ENCODE measurements at places on chromosomes 13 and 19.

DNA sequence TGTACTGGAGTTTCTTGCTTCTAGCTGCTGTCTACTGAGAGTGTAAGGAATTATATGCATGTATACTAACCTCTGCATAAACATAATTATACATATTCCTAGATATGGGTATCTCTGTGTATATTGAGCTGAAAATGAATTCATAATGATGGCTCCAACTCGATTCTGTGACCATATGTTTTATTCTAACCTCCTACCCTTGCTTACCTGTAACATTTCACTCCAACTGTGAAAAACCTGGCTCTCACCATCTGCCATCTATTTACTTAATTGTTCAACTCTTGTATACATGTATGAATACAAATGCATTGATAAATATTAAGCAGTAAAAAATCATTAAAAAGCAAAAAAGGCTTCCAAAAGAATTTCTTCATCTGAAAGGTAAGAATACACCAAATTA, 1729.5 kb upstream of the SPRY2 start:
- no peak for DNase-seq

DNA sequence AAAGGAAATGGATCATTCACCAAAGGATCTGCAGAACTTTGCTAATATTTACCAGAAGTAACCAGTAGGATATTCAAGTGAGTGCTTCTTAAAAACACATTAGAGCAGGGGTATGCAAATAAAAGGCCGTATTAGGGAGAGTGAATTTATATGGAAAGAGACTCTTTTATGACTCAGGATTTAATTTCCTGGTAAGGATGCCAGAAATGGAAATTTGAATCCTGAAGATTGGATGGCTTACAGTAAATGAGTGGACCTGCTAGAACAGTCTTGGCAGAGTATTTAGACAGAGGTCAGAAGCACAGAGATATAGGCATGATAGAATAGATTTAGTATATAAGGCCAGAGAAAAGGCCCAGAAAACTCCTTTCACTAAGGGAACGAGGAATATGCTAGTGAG, 201.6 kb downstream of the SLITRK5 start:
- no peak for DNase-seq

- DNase-seq, result no peak
Observed at GRCh38 chr13:27924529-27925141, 4.8 kb downstream of the PDX1 start.

DNA sequence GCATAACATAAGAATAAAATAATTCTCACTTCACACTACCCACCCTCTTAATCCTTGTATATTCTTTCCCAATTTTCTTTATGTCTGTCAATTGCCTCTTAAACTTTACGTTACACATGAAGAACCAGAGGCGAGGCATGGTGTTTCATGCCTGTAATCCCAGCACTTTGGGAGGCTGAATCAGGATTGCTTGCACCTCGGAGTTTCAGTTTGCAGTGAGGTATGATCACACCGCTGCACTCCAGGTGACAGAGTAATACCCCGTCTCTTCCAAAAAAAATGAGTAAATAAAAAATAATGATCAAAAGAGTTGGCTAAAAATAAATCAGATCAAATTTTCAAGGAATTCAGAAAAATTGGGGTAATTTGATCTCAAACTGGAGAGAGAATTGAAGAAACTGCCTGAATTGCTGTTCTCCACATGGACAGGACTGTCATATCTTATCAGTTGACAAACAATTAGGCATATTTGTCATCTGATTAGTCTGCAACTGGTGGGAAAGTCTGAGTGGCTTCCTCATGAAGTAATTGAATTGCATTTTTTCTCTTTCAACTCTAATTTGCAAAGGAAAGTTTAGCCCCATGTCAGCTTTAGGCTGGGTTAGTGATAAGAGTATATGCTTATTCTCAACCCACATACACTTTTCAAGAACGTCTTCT, 302.9 kb downstream of the ITGBL1 start:
- DNase-seq, result no peak

GRCh38 chr13:85254641-85255040, 544.6 kb downstream of the SLITRK6 start:
- no peak for DNase-seq

- DNase-seq, result no peak
Observed at GRCh38 chr13:50389726-50390125, 374.5 kb downstream of the KCNRG start.

GRCh38 chr13:41812851-41813250, 148.1 kb downstream of the VWA8 start:
- no peak for DNase-seq

GRCh38 chr19:38928391-38929001, 2.1 kb downstream of the SARS2 start:
- no peak for DNase-seq

DNA sequence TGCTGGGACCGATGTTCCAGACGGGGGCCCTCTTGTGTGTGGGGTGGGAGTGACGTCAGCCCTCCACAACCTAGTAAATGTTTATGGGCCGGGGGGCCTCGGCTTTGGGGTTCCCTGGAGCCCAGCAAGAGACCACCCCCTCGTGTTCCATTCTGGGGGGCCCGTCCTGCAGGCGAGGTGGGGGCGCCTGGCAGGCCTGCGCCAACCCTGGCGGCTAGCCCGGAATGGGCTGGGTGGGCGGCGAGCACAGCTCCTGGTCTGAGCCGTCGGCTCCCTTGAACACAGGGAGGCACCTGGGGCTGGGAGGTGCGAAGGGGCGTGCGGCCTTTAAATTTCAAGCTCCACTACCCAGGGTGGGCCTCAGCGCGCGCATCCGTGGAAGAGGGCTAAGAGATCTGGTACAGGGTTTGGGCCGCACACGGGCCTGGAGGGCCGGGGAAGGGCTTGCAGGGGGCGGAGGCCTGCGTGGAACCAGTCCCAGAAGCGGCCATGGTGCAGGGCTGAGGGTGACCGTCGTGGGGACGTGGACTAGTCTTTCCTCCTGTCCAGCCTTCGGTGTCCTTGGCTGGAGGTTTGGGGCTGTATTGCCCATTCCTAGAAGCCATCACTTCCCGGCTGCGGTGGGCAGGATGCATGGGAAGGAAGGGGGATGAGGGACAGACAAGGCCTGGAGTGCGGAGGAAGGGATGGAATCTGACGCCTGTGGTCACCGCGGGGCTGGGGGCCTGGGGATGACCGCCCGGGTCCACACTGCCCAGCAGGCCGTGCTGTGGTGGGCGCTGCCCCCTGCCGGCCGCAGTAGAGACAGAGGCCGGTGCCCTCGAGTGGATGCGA, 11.4 kb downstream of the NDUFA11 start:
- DNase-seq, result no peak

DNA sequence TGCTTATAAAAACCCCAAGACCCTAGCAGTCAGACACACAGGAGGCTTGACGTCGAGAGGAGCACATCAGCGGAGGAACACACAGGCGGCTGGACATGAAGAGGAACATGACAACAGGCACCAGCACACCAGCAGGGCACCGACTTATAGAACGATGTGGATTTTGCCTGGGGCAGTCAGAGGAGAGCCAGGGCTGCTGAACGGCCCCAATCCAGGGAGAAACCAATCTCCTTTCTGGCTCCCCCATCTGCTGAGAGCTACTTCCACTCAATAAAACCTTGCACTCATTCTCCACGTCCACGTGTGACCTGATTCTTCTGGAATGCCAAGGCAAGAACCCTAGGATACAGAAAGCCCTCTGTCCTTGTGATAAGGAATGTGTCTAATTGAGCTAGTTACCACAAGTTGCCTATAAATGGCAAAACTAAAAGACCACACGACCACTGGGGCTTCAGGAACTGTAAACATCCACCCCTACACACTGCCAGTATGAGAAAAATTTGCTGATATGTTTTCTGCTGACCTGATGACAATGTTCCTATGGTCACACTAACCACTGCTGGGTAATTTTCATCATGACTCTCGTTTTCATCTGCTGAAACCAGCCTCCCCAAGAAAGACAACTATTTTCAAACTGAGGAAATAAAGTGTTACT, 35.8 kb upstream of the CEACAM21 start:
- DNase-seq, result no peak

- DNase-seq, result no peak
Observed at GRCh38 chr19:4014541-4015491, 7.3 kb downstream of the PIAS4 start.

DNA sequence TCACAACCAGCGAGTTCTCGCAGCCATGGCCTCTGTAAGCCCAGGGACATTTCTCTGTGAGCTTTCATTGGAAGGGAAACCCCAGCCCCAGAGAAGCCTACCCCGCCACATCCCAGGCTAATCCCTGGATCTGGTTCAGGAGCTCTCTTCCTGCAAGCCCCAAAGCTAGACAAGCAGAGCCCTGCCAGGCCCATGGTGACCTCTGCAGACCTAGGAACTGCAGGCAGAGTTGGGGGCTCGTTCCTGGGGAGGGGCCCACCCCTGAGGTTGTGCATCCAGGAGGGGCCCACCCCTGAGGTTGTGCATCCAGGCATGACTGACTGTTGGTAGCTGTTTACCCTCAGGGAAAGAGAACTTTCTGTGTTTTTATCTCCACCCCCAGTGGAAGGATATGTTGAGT, 21.7 kb downstream of the KCTD15 start:
- no peak for DNase-seq

DNA sequence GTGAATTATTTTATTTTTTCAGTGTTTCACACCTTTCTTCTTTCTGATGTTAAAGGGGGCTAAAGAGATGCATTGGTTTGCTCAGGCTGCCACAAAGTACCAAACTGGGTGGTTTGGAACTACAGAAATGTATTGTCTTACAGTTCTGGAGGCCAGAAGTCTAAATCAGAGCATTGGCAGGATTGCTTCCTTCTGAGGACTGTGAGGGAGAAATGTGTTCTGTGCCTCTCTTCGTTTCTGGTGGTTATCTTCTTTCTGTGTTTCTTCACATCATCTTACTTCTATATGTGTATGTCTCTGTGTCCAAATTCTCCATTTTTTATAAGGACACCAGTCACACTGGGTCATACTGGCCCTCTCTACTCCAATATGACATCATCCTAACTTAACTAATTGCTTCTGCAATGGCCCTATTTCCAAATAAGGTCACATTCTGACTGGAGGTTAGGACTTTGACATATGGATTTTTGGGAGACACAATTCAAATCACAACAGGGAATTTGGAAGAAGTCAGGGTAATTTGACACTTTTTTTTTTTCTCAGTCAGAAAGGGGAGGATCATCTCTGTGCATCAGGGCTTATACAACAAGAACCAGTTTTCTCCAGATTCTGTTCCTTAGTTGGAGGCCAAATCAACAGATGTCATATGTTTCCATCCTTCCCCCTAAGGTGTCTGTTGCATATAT, 188.2 kb downstream of the KCNRG start:
- no peak for DNase-seq

- DNase-seq, result no peak
Observed at GRCh38 chr19:45172611-45173208, 5.3 kb downstream of the TRAPPC6A start.

- DNase-seq, result no peak
Observed at GRCh38 chr19:34171539-34171876, 796 bp upstream of the LSM14A start.

DNA sequence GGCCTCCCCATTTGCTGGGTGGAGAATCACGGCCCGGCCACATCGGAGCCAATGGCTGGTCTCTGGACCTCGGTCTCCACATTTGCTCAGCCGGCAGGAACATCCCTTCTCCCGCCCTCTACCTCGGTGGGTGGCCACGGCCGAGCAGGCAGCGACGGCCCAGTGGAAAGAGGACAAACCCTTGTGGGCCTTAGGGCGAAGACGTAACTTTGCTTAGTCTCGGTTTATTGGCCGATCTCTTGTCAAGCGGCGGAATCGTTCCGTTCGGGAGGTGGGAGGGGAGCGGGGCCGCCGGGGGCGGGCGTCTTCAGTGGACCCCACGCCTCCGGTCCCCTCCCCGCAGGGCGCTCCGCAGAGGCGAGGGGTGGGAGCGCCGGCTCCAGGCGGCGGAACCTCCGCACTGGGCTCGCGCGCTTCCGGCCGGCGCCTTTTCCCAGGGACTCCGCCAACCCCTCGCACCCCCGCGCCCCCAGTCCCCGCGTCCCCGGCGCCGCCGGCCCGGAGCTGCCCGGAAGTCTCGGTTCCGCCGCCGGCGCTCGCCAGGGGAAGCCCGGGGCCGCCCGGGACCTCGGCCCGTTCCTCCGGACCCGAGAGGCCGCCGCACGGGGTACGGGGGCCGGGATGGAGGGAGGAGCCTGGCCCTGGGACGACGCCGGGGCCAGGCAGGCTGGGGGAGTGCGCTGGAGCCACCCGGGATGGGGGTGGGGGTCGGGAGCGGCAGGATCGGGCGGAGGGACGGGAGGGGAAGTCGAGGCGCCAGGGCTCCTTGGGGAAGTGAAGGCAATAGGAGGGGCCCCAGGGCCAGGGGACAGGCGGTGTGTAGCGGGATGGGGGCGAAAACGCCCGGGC, at the start of gene ZNF580:
TSS of gene ZNF580 (plus strand) at position 426 of the 849 bp plus-strand sequence. CDS start 1,507 bp downstream, outside the sequence.
- no peak for DNase-seq

All from lower leg skin (tissue), 4 donors.